ENCODE measurements at places on chromosomes 6 and 20.

DNA sequence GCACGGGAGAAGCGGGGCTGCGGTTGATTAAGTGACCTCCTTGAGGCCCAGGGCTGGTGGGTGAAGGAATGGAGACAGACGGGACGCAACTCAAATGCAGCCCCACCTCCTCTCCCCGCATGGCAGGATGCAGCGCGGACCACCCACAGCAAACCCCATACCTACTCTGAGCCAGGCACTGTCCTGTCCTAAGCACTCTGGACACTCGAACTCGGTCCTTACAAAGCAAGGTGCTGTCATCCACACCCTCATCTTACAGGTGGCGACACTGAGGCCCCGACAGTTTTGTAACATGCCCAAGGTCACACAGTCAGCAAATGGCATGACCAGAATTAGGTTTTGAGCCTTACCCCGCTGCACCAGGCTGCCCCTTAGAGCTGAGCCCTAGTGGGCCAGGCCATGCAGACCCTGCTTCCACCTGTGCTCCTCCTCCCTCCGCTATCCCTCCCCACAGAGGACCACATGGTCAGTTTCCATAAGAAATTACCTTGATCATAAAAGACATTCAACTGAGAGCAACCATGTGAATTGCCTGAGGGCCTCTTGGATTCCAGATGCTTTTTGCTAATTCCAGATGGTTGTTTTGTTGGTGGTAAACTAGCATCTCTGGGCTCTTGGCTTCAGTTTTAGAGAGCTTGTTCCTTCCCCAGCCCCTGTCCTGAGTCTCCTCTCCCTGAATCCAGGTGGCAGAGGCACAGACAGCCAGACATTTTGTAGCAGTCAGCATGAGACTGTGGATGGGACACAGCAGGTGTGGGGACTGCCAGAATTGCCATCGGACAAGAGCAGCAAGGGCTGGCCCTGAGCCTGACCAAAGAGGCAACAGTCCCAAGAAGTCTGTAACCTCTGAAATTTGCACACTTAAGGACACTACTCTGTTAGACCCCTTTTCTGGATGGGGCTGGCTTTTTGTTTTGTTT is 171.9 kb upstream of the PMEPA1 start:
- DNase-seq: no peak

GRCh38 chr6:24549674-24550353 is 55.0 kb downstream of the ALDH5A1 start:
- no peak for DNase-seq

DNA sequence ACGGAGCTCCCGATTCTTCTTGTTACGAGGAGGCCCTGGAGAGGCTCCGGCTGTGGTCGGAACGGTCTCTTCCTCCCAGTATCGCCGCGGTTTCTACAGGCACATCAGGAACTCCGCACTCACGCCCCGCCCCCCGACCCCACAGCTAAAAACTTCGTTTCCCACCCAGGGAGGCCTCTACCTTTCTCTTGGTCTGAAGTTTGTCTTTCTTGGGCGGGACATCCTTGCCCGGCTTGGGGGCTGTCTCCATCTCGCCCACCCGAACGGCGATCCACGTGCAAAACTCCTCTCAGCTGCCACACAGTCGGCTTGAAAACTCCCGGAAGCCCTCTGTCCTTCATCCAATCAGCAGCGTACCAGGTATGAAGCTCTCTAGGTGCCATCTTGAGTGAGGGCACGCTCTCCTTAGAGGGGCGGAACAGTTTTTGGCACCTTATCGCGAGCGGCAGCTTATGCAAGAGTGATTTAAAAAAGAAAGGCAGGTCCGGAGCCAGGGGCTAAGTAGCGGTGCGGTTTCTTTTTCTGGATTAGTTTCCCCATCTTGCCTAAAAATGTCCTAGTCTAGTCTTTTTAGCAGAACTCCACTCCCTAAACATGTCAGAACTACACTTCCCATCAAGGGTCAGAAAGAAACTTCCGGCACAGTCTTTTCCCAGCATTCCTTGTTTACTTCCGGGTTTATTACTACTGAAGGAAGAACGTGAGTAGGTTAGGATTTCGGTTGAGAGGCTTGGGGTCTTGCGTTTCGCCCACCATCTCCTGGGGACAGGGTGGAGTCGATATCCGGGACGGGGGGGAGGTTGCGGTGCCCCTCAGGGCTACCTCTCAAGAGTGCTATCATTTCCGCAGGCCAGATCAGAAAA is at the start of the genes PFDN6 and WDR46:
Gene PFDN6, plus strand, starts transcription at position 681 of the 863 bp plus-strand sequence. CDS start 256 bp downstream, outside the sequence.
Gene WDR46, minus strand, starts transcription at position 319 of the 863 bp plus-strand sequence. Its CDS starts 69 bp downstream, at position 250.
- peak; percentile 94 for DNase-seq

DNA sequence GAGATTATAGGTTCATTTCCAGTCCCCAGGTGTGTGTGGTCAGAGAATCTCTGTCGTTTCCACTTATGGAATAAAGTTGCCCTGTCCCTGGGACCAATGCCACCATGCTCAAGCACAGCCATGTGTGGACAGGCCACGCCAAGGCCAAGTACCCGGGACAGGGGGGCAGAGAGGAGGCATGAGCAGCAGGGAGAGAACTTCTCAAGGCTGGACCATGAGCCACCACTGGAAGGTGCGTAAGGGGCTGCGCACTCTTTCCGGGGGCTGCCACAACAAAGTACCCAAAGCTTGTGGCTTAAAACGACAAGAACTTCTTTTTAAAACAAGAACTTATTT is 209.2 kb upstream of the KCNQ5 start:
- no peak for DNase-seq

DNA sequence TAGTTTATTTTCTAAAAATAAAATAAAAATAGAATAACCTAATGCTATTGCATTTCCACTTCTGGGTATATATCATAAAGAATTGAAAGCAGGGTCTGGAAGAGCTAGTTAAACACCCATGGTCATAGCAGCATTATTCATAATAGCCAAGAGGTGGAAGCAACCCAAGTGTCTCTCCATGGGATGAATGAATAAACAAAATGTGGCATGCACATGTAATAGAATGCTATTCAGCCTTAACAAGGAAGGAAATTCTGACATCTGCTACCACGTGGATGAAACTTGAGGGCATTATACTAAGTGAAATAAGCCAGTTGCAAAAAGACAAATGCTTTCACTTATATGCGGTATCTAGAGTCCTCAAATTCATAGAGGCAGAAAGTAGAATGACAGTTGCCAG is 130.8 kb downstream of the TIAM2 start:
- DNase-seq: no peak

DNA sequence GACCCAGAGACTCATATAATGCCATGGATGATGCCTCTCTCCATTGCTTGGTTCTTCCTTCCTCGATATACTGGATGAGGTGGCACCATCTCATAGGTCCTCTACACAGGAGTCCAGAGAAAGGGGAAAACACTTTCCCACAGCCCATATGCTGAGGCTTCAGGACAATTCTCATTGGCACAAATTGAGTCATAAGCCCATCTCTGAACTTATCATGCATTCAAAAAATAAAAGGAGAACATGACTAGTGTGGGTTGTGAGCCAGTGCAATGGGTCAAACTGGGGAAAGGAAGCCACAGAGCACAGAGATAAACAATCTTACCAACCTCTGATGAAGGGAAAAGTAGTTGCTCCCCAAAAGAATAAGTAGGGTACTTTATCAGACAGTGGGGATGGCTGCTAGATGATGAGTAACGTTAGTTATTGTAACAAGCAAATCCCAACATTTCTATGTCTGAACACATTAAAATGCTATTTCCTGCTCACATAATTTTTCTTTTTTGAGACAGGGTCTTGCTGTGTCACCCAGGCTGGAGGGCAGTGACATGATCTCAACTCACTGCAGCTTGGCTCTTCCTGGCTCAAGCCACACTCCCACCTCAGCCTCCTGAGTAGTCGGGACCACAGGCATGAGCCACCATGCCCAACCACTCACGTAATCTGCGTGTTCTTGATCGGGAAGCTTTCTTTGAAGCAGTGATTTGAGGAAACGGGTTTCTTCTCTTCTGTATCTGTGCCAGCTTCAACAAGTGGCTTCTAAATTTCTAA is 27.0 kb downstream of the SOD2 start:
- no peak for DNase-seq

DNA sequence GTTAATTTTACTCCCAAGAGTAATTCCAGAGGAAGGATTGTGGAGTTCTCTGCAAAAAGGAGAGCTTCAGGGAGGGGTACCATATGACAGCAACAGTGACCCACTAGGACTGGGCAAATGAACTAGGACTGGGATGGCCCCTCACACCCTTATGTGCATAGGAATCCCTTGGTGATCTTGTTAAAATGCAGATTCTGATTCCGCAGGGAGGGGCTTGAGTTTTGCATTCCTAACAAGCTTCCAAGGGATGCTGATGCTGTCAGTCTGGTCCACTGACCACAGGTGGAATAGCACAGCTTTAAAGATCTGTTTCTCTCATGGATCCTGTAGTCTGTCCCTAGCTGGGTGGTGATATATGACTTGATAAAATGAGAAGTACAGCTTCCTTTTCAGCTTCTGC is 6.3 kb upstream of the FOXA2 start:
- DNase-seq: no peak

DNA sequence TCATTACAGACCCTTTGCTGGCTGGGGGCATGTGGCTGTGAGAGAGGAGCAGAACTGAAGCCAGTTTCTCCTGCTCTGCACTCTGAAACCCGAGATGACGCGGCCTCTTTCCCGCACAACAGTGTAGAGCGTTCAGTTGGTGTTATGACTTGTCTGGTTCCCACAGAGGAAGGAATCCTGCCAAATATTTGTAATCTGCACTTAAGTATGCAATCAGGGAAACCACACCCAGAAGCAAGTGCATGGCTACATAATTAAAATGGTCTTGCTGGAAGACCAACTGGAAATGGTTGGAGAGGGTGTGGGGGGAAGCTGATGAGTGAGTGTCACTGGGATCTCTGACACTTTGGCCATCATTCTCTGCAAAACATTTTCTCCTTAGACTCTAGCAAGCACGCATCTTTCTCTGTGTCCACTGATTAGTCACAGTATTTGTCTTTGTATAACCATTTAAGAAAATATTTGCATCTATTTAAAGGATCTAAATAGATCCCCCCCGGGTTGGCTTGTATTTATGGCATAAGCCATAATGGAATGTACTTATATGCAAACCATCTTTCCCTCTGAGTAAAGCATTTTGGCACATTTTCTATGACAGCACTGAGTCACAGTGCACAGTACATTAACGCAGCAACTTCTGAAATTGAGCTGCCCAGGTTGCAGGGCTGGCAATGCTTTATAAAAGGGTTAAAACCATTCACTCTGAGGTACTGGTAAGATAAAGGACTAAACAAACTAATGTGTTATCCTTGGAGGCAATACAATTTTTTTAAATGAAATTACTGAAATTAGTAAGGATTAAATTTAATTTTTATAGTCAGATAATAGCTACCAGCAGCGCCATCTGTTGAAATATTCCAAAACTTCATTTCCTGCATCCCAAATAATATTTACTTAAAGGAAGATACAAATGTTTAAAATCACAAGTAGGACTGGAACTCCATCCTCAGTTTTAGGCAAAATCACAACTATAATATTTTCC is 76.7 kb downstream of the FOXC1 start:
- DNase-seq: no peak

- DNase-seq: no peak
Measured at GRCh38 chr20:44036441-44036840, 121.8 kb downstream of the TOX2 start.

DNA sequence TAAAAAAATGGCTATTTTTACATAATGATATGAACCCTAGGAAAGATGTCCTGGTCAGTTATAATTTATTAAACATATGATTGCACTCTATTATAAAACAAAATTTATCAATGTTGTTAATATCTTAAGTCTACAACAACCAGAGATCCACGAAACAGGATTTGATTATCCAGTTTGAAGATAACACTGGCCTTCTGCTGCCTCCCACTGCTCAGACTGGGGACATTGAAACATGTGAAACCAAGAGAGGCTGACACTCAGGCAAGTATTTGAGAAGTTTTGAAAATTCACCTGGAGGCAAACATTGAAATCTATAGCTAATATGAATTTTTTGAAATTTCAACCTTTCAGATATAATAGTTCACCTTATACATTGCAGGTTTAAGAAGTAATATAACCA is 219.3 kb upstream of the HSF2 start:
- no peak for DNase-seq

GRCh38 chr6:165298402-165298801 is 11.0 kb downstream of the C6orf118 start:
- DNase-seq: no peak

DNA sequence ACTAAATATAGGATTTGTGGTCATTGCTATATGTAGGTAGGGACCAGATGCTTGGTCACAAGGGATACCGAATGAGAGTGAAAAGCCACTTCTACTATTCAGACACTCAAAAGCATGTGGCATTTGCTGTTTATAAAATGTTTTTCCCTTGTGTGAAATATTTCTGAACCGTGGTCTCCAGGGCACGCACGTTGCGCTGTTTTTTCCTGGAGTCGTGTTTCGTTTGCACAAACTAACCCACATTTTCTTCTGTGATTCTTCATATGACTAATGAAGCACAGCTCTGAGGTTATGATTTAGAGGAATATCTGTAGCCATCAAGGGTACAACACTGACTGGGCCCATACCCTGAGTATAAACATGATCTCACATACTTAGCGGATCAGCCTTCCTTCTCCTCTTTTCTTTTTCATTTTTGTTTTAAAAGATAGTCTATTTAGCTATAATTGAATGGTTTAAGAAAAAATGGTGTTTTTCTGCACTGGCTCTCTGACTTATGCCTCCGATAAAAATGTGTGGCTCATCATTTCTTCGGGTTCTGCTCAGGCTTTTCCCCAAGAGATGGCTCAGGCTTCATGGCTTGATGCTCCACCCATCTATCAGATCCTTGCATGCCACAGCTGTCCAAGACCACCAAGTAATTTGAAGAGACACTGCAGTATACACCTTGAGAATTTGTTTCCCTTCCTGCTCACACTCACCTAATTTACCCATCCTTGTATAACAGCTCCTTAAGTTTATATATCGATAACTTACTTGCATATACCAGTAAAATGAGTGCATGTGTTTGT is 59.9 kb upstream of the HBS1L start:
- no peak for DNase-seq

DNA sequence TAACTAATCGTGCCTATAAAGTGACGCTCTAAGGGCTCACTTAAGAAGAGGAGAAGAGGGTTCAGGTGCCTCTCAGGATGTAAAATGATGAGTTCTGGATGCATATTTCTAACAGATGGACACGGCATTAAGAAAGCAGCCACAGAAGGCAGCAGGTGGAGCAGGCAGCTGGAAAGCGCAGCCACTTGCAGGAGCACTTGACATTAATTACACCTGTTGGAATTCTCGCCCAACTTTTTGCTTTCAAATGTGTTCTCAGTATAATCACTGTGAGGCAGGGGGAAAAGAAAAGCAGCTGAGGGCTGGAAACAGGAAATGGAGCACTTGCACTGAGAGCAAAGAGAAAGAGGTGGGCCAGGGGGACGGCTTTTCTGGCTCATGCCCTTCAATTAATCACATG is 164.2 kb downstream of the NKAIN2 start:
- DNase-seq: no peak

- peak; percentile 39 for DNase-seq
Measured at GRCh38 chr20:39829256-39829655, 859.8 kb downstream of the MAFB start.

GRCh38 chr20:7496394-7496991 is 443.8 kb downstream of the HAO1 start:
- no peak for DNase-seq

Data from renal pelvis (tissue), 12 donors.